AG09309 (cell line): ENCODE measurements at places on chromosomes 2 and 18.
A peak's percentile ranks its signal among the peaks of the same experiment; 100 is the strongest.

DNA sequence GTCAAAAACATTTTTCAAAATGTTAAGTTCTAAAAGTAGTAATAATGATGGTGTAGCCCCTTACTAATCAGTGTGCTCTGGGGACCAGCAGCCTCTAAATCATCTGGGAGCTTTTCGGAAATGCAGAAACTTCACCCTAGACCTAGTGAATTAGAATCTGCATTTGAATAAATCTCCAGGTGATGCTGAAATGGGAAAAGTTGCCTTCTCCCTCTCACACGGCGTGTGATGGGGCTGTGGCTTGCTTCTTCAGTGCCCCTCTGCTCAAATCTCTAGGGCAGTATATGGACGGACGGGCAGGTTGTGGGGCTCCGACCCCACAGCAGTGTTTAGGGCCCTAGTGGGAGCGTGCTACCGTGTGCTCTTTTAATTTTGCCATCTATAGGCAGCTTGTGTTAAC lies 368.6 kb downstream of the GALNT13 start:
- no peak for DNase-seq

- DNase-seq = no peak
Observed at GRCh38 chr2:162840598-162841246, 2.2 kb upstream of the KCNH7 start.

- DNase-seq = no peak
Observed at GRCh38 chr2:119533560-119533959, 9.3 kb upstream of the SCTR start.

GRCh38 chr2:57190007-57190406 lies 856.6 kb upstream of the VRK2 start:
- no peak for DNase-seq

GRCh38 chr2:171347591-171348032 lies 86.2 kb downstream of the METTL8 start:
- peak; percentile 91 for DNase-seq
